ENCODE measurements at places on chromosomes 5 and 9. TPM values are rescaled to one million over a fixed set of nuclear protein-coding genes. Genes with fewer than 3 reads are reported as not detected.
A peak's percentile ranks its signal among the peaks of the same experiment; 100 is the strongest.

GRCh38 chr9:123772967-123773366 is 157.0 kb downstream of the DENND1A start:
- no peak overlapping the region for H3K4me3 ChIP-seq
- H3K4me1 ChIP-seq, result no peaks in the 10 kb centered on the region
- no peaks in the 10 kb centered on the region for H3K27me3 ChIP-seq

- DNase-seq, result peak; percentile 94
- peaks cover 96% of the 10 kb centered on the region for H3K4me1 ChIP-seq
- no peak overlapping the region for H3K4me3 ChIP-seq
- no peaks in the 10 kb centered on the region for H3K27me3 ChIP-seq
- peak overlapping the region; percentile 98 for H3K27ac ChIP-seq
- H3K36me3 ChIP-seq, result no peaks in the 10 kb centered on the region
These were observed 35.0 kb downstream of the ERGIC1 start for GRCh38 chr5:172868924-172869591.

GRCh38 chr9:4844056-4844838 is 51.5 kb downstream of the RCL1 start:
- no peak overlapping the region for H3K27ac ChIP-seq
- DNase-seq, result no peak
- H3K4me1 ChIP-seq, result no peaks in the 10 kb centered on the region
- H3K4me3 ChIP-seq, result no peak overlapping the region

DNA sequence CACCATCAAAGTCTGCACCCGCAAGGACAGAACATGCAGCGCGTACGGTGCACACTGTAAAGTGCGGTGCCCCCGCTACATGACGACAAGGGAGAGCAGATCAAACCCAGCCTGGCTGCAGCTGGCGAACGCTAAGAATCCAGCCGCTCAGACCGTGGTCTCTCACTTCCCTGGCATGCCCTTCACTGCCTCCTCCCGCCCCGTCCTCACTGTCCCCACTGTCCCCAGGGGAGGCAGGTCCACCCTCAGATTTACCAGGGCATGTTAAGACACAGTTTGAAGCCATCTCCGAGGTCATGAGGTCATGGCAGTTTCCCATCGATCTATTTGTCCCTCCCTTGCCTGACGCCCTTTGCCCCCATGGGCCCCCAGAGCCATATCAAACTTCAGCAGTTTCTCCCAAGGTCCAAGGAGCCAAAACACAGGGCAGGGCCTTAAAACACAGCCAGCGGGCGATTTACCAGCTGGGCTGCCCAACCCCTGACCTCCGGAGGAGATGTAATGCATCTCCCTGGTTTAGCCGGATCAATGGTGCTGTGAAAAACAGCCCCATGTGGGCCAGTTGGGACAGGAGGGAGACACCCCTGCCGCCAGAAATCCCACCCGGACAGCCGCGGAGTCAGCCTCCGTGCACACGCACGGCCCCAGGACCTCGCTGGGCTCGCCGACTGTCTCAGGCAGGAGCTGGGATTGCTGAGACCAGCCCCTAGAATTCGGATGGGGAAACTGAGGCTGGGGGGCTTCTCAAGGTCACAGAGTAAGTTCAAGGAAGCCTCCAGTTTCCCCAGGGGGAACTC is 52.3 kb upstream of the FUBP3 start:
- H3K36me3 ChIP-seq, result no peaks in the 10 kb centered on the region
- no peak for DNase-seq
- no peaks in the 10 kb centered on the region for H3K27me3 ChIP-seq

- no peak overlapping the region for H3K4me3 ChIP-seq
- H3K27me3 ChIP-seq, result no peaks in the 10 kb centered on the region
- H3K36me3 ChIP-seq, result no peaks in the 10 kb centered on the region
- H3K27ac ChIP-seq, result no peak overlapping the region
- no peaks in the 10 kb centered on the region for H3K4me1 ChIP-seq
These were observed 204.3 kb upstream of the KLF9 start for GRCh38 chr9:70618784-70619183.

GRCh38 chr5:54226215-54226614 is 84.2 kb downstream of the ARL15 start:
- H3K4me1 ChIP-seq, result peaks cover 6% of the 10 kb centered on the region
- H3K27me3 ChIP-seq, result no peaks in the 10 kb centered on the region
- H3K4me3 ChIP-seq, result no peak overlapping the region
- DNase-seq, result no peak
- H3K36me3 ChIP-seq, result no peaks in the 10 kb centered on the region

- H3K4me3 ChIP-seq, result no peak overlapping the region
- no peaks in the 10 kb centered on the region for H3K27me3 ChIP-seq
- no peaks in the 10 kb centered on the region for H3K36me3 ChIP-seq
- no peak for DNase-seq
These were observed 31.6 kb downstream of the SLC1A3 start for GRCh38 chr5:36638056-36638455.

- H3K4me3 ChIP-seq, result no peak overlapping the region
- peak; percentile 78 for DNase-seq
- H3K27ac ChIP-seq, result no peak overlapping the region
- no peaks in the 10 kb centered on the region for H3K27me3 ChIP-seq
- no peaks in the 10 kb centered on the region for H3K36me3 ChIP-seq
These were observed 33.4 kb downstream of the SYK start for GRCh38 chr9:90834828-90835595.

DNA sequence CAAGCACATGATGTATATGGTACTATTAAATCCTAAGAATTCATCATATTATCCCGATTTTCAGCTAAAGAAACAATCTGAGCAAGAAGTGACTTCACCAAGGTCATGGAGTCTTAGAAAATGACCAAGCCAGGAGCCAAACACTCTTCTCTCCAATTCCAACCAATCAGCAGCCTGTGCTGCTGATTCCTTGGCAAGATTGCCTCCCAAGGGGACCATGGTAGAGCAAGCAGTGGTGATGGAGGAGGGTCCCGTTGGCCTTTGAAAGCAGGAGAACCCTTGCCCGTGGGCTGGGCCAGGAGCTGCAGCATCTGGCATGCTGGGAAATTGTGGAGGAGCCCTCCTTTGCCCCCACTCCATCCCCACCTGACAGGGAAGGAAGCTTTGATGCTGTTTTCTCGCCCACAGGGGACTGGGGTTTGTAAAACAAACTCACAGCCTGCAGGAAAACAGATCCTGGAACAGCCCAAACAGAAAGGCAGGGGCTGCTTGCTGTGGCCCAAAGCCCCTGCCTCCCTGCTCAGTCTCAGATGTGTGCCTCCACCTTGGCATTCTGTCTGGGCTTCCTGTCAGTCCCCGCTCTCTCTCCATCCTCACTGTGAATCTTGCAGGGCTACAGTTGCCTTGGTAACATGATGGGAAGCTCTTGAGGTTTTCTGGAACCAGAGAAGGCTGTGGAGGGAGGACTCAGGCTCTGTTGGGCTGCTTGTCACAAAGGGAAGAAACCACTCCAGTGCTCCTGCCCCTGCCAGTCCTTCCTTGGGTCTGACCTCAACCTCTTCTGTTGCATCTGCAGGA is 70.8 kb upstream of the HSPA9 start:
- H3K4me3 ChIP-seq, result no peak overlapping the region
- H3K4me1 ChIP-seq, result no peaks in the 10 kb centered on the region
- no peaks in the 10 kb centered on the region for H3K36me3 ChIP-seq
- no peak for DNase-seq
- no peak overlapping the region for H3K27ac ChIP-seq

ZFAND5 gene
- 215 TPM for total RNA-seq

F2R gene
- total RNA-seq, result 9.6 TPM

BTF3 gene
- 627 TPM for total RNA-seq
